Upper lobe of left lung (tissue), 6 donors: ENCODE measurements at places on chromosomes 2 and 18.

DNA sequence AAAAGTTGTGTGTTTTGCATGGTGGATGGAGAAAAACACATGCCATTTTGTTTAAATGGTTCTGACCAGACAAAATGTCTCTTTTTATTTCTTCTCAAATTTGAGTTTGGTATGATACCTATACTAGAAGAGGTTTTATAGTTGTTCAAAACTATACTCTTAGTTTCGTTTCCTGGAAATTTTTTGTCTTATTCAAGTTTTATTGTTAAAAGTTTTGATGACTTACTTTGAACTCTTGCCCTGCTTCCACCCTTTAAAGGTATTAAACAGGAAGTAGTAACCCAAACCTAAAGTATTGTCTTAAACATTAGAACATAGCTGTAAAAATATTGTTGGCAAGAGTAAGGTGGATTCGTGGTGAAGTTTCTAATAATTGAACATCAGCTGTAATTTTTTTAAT, 98.2 kb downstream of the BABAM2 start:
- DNase-seq = no peak

GRCh38 chr2:179579800-179580199, 281.6 kb downstream of the ZNF385B start:
- DNase-seq = no peak

- no peak for DNase-seq
Measured at GRCh38 chr2:105121434-105121833, 83.6 kb downstream of the MRPS9 start.

GRCh38 chr2:28958689-28959088, 22.4 kb upstream of the TOGARAM2 start:
- DNase-seq = no peak

DNA sequence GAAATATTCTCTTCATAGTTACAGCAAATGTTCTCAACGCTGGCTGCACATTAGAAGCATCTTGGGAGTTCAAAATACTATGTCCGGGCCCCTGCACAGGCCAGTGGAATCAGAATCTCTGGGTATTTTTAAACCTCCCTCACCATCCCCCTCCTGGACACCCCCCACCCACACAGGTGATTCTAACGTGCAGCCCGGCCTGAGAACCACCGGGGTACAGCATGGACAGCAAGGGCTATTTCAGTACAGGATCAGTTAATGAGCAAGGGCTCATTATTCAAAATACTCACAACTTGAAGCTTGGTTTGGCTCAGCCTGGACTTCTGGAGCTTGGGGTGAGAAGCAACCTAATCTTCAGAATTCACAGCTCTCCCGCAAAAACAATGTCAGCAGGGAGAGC, 31.4 kb downstream of the INO80C start:
- no peak for DNase-seq

DNA sequence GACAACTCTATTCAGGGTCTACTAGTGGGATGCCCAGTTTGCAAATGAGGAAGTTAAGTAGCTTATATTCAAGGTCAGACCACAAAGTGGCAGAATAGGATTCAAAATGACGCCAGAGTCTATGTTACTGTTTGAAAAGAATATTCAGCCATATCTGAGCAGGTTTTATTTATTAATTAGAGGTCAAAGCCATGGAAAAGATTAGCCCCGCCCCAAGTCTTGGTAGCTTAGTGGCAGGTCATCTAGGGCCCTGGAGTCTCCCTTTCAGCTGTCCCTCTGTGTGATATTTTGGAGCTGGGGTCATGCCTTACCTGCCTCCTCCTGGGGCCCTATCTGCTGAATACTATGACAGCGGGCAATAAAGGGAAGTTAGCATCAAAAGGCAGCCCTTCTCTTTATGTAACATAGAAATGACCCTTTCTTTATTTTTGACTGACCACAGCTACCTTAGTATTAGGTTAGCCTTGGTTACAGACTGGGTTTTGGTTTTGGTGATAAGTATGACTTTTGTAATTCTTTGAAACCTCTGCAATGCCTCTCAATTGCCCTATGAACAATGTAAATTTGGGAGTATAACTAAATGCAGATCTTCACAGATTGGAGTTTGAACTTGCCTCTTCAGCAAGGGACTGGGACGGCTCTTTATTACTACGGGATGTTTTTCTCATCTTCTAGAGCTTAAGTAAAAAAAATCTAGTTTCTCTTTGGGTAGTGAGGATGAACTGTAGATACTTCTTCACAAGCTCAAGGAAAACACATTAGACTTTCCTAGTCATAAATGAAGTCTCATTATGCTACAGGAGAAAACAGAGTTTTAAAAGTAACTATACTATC, 153.0 kb upstream of the ITGA4 start:
- DNase-seq = no peak

- DNase-seq = no peak
Measured at GRCh38 chr2:46701152-46701551, 214.5 kb downstream of the MCFD2 start.

DNA sequence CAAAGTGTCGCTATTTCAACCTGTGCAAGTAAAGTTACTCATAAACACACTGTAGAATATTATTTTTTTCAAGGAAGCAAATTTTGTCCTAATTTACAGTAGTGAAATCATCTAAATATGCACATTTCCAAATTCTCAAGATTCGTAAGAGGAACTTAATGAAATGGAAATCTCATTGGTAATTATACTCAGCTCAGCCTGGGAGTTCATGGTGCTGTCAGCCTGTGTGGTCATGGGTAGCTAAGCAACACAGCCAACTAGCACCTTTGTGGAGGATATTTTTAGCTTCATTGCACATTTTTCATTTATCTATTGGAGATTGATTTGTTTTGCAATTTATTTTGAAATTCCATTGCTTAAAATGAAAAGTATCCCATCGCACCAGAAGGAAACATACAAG, 975.7 kb upstream of the ZEB2 start:
- DNase-seq = no peak

- DNase-seq = no peak
Measured at GRCh38 chr18:60246606-60247005, 126.0 kb downstream of the MC4R start.

DNA sequence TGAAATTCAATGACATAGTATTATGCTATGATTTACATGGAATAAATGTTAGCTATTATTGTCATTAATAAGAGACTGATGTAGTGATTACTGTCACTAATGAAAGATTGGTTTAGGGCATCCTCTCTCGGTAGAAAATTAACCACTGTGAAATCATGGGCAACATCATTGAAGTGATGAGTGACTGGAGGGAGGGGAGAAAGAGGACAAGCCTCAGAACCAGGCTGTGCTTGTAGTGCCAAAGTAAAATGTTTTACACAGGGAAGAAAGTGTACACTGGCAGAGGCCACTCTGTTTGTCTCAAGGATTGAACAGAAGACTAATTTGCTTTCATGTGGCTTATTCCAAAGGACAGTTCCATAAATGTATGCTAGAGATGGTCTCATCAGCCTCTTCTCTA, 456.2 kb upstream of the TCF4 start:
- DNase-seq = no peak

GRCh38 chr2:178707476-178707875, 99.7 kb downstream of the TTN start:
- DNase-seq = no peak

DNA sequence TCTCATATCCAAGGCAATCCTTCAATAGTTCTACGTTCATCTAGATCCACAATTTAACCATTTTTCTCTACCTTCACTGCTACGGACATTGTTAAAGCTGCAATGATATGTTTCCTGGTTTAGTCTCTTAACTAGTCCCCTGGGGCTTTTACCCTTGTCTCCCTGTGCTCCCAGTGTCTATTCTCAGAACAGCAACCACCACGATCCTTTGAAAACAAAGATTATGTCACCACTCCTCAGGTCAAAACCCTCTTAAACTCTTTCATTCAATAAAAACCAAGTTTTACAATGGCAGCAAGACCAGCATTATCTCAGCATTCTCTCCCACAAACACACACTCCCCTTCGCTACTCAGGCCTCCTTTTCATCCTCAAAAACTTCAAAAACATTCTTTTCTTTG, 298.2 kb upstream of the CHST9 start:
- DNase-seq = no peak

DNA sequence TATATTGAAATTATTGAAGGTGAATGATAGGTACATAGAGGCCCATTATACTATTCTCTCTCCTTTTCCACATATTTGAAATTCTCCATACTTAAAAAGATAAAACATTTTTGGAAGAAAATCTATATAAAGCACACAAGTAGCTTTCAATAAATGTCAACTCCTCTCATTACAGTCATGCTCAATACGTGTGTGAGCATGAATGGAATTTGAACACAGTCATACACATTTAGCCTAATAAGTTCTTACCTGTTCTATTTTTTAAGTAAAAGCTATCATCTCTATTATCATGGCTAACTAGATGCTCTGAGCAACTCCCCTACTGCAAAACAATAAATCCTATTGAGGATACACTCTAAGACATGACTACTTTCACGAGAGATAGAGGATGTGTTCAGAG, 41.9 kb upstream of the SPATS2L start:
- DNase-seq = no peak

GRCh38 chr2:17851731-17852585, 26.5 kb upstream of the KCNS3 start:
- DNase-seq = peak; percentile 6

- no peak for DNase-seq
Measured at GRCh38 chr2:30235859-30236535, 4.7 kb downstream of the LBH start.

GRCh38 chr18:61731178-61731577, 161.6 kb downstream of the RNF152 start:
- DNase-seq = no peak

DNA sequence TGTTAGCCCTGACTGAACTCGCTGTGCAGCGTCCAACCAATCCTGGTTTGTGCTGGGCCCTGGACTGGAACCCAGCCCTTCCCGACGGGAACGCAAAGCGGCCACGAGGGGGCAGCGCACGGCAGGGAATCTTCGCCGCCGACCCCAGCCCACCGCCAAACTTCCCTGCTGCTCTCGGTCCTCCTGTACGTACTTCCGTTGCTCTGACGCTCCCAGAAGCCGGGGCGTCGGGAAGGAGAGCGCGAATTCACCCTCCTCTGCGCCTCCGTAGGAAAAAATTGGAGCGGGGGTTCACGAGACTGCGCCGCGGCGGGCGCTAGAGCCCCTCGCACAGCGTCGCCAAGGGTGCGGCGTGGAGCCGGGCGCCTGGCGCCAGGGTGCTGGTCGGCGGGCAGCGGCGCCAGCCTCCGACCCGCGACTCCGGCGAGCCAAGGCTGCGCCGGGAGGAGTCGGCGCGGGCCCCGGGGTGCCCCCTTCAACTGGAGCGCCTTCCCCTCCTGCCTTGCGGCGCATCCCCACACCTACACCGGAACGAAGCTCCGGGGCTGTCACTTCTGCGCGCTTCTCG, 873 bp upstream of the SH3RF3 start:
- DNase-seq = peak; percentile 95

DNA sequence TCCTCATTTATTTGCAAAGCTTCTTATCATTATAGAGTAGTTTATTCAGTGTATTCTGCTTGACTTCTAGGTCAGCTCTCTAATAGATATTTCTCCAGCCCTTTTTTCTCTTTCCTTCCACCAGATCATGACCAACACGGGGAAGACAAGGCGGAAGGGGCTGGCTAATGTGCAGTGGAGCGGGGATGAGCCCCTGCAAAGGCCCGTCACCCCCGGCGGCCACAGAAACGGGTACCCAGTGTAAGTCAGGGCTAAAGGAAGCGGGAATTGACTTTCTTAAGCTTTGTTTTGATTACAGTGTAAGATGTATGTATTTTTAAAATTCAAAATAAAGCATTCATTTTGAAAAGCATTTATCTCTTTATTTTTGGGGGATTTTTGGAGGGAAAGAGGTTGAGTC, 50.7 kb upstream of the B3GNT7 start:
- no peak for DNase-seq

- no peak for DNase-seq
Measured at GRCh38 chr18:67794521-67794920, 278.0 kb upstream of the DSEL start.

DNA sequence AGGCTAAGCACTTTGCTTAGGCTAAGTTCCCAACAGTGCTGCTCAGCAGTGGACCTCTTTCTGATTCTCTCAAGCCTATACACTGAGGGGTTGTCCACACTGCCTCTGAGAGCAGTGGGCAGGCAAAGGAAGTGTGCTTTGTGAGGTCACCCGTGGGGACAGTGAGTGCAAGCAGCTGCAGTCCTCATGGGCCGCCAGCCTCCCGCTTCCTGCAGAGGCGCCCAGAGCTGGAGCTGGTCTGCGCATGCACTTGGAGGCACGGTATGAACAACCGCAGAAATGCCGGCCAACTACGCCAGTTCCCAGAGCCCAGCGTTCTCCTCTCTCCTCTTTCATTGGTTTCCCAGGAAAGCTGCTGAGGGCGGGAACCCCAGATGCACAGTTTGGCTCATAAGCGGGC, 149.5 kb upstream of the DLX2 start:
- peak; percentile 39 for DNase-seq

GRCh38 chr2:50623244-50623643, 408.7 kb downstream of the NRXN1 start:
- no peak for DNase-seq

GRCh38 chr2:241547781-241548450, 10.6 kb upstream of the BOK start:
- DNase-seq = no peak

- peak; percentile 16 for DNase-seq
Measured at GRCh38 chr2:134917360-134917865, 1.2 kb upstream of the CCNT2 start.

- no peak for DNase-seq
Measured at GRCh38 chr2:77713412-77713811, 191.2 kb upstream of the LRRTM4 start.

- DNase-seq = no peak
Measured at GRCh38 chr2:148303161-148303560, 282.3 kb downstream of the MBD5 start.

- DNase-seq = no peak
Measured at GRCh38 chr18:3821524-3821923, 371.6 kb downstream of the TGIF1 start.

- DNase-seq = no peak
Measured at GRCh38 chr2:209788925-209789324, 17.3 kb downstream of the UNC80 start.

- DNase-seq = no peak
Measured at GRCh38 chr2:199378948-199379650, 78.6 kb downstream of the SATB2 start.

GRCh38 chr2:134448650-134449049, 194.8 kb downstream of the MGAT5 start:
- DNase-seq = no peak

- no peak for DNase-seq
Measured at GRCh38 chr2:213167271-213167930, 16.0 kb upstream of the IKZF2 start.

- DNase-seq = no peak
Measured at GRCh38 chr2:7154656-7155055, 237.4 kb downstream of the RNF144A start.

DNA sequence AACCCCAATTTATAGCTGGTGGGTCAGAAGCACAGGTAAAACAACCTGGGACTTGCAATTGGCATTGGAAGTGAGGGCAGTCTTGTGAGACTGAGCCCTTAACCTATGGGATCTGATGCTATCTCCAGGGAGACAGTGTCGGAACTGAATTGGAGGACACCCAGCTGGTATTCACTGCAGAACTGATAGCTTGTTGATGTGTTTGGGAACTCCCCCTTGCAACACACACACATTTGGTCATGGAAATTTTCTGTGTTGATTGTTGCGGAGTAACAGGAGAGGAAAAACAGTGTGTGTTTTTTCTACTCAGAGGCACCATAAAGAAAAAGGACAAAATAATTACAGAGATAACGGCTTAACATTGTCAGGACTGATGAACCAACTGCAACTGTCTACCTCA, 16.1 kb downstream of the TPGS2 start:
- DNase-seq = no peak

GRCh38 chr2:209147981-209148380, 275.9 kb upstream of the MAP2 start:
- DNase-seq = no peak

- DNase-seq = no peak
Measured at GRCh38 chr2:953975-954686, 3.5 kb downstream of the SNTG2 start.
